Stimulated activated CD8-positive, alpha-beta memory T cell treated with anti-CD3 and anti-CD28 coated beads, Interleukin-7, amount 100 ng/mL, for 4 hours (primary cell): ENCODE measurements at places on chromosomes 1 and 21.

DNA sequence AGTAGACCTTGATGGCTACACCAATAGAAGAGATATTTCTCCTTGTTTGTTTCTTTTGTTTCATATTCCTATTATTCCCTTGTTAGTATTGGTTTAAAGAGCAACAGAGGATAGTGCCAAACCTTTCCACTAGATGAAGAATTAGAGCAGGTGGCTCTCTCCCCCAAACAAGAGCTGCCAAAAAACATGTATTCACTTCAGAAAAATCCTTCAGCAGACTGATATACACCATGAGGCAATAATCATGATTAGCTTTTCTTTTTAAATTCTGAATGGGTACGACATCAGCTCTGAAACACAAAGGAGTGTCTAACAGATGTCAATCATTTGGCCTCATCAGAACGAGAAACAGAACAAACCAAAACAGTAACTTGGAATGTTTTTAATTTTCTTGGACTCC, 67.3 kb upstream of the MAP10 start:
- DNase-seq: no peak

DNA sequence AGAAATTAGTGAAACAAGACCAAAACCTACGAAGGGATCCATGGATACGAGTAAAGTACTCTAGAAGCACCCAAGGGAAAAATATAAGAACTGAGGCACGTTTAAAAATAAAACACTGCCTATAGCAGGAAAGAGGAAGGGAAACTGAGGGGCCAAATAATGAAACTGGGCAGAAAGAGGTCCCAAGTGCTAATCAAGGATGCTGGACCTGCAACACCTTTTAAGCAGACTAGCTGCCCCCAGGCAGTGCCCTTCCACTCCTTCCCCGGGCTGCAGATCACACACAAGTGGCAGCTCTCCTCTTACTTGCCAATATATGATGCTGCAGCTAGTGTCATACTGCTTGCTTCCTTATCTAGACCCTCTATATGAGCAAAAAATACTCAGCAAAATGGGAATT, 7.6 kb upstream of the OTUD7B start:
- no peak for DNase-seq

GRCh38 chr21:46564391-46564790, 40.5 kb downstream of the S100B start:
- no peak for DNase-seq

- DNase-seq: peak; percentile 62
Observed at GRCh38 chr1:35202048-35202719, 9.2 kb upstream of the SFPQ start.

- DNase-seq: no peak
Observed at GRCh38 chr1:66542811-66543767, 9.1 kb downstream of the SGIP1 start.

GRCh38 chr1:210748796-210749195, 385.2 kb downstream of the KCNH1 start:
- no peak for DNase-seq

DNA sequence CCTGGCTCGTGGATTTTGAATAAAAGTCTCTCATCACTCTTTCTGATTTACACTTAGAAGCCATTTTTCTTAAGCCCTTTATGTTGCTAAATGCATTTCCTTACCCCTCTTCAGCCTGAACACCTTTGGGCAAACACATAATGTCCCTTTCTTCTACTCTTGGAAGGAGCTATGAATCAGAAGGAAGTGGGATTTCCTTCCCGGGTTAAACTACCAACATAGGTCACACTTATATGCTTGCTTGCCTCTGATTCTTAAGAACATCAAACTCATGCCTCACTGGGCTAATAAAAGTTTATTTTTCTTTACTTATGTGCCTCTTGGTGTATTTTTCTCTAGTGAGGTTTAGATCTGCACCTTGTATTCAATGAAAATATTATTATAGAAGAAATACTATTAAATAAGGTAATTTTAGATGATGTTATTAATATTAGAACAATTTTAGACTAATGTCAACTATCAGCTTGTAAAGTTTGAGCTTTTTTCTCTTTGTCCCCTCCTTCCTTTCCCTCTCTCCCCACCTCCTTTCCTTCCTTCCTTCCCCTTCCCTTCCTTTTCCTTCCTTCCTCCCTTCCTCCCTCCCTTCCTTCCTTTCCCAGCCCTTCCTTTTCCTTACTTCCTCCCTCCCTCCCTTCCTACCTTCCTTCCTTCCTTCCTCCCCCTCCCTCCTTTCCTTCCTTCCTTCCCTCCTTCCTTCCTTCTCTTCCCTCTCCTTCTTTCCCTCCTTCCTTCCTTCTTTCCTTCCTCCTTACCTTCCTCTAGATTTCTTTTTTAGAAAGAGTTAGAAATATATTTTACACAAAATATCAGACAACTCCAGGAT, 66.5 kb upstream of the KCNJ6 start:
- no peak for DNase-seq

DNA sequence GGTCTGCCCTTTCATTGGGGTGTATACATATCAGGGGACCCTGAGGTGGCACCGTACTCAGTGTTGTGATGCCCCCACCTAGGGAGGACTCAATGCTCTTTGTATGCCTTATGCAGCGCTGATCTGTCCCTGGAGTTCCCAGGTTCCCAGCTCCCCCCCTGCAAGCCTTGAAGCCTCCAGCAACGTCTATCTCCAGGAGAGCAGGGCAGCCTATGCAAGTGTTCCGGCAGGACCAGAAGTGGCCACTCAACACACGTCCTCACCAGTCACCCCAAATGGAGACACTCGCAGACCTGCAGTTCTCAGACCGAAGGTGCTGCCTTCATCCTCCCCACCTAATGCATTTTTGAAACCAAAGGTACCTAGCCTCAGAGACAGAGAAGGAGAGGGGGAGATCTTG, 25.2 kb upstream of the CNTN2 start:
- DNase-seq: no peak

- no peak for DNase-seq
Observed at GRCh38 chr1:94899756-94900155, 27.2 kb downstream of the CNN3 start.

GRCh38 chr1:206833106-206833680, 32.2 kb upstream of the IL20 start:
- no peak for DNase-seq

GRCh38 chr1:114668784-114669561, 876 bp downstream of the DENND2C start:
- no peak for DNase-seq

DNA sequence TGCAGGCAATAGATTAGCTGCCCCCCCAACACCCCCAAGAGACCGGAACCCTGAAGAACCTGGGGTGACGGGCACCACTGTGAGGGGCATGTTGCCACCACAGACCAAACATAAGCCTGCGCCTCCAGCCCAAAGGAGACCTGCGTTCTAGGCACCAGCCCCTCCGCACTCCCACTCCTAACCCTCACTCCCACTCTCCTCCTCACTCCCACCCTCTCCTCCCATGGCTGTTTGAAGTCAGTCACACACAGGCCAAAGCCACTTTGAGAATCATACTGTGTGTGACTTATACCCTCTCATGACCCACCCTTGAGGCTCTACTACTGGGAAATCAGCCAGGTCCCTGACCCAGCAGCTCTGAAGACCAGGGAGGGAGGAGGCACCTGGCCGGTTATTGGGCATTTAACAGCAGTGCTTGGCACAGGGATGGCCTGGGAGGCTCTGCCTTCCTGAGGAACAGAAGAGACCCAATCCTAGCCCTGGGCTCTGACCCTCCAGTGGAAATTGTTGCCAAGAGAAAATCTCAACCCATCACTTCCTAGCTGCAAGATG, 43.5 kb downstream of the FBXO2 start:
- DNase-seq: no peak

DNA sequence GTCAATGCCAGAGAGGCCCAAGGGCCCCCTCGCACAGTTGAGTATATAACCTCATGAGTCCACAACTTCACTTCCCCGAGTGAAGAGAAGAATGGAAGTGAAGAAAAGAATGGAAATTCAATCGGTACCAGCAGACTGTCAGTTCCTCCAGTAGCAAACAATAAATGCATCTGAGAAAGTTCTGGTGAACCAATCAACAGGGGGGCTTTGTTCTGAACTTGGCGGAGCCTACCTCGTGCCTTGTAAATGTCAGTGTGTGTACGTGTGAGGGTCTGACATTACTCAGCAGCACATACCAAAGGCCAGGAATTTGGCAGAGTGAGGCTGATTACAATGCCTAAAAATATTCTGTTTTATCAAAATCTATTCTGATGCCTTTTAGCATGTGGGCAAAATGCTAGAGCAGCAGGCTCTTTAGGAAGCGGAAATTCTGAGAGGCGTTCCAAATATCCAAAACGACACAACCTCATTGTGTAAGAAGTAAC, 238.5 kb downstream of the LTN1 start:
- DNase-seq: no peak
